CMK (cell line): ENCODE measurements at places on chromosomes 3 and 15.

DNA sequence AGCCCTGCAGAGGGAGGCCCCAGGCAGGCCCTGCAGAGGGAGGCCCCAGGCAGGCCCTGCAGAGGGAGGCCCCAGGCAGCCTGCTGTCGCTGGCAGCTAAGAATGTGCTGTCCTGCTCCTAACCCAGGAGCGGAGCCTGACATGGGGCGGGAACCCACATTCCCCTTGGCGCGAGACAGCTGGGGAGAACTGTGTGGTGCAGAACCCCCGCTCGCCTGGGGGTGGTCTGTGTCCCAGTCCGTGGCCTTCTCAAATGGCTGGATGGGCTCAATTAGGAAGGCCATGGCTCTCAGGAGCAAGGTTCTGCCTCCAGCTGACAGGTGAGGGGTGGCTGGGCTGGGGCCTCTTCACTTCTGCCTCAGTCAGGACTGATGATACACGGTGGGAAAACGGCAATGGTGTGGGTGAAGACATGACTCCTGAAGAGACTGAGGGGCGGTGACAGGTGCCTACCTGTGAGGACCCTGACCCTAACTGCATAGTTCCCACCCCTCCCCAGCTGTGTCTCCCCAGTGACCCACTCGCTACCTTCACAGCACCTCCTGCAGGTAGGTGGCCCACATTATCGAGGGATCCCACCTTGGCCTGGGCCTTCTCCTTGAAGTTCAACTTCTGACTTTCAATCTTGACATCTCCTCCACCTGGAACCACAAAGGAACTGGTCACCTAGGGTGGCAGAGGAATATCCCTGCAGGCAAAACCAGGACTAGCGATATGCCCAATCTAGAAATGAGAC is 52.0 kb downstream of the DHX30 start:
- DNase-seq = no peak

- DNase-seq = no peak
These were observed 44.3 kb downstream of the IL5RA start for GRCh38 chr3:3065876-3066275.

- no peak for DNase-seq
These were observed 33.1 kb downstream of the CRTAP start for GRCh38 chr3:33146791-33147445.

- DNase-seq = no peak
These were observed 4.7 kb downstream of the DLG1 start for GRCh38 chr3:197293605-197294237.

DNA sequence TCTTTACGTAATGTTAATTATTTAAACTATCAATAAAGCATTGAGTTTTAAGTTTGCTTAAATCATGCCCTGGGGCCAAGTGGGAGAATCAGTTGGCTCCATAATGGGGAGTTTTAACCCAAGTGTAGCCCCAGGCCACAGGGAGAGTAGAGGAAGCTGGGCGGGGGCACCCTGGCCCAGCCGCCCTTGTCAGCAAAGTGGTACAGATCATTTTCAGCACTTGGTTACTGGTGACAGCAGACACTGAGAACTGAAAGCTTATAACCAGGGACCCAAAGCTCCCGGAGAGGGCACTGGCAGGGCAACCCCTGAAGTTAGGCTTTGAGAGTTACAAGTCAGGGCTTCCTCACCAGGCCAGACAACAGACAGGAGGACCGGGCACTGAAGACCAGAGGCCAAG is 90.6 kb downstream of the SEMA5B start:
- no peak for DNase-seq

DNA sequence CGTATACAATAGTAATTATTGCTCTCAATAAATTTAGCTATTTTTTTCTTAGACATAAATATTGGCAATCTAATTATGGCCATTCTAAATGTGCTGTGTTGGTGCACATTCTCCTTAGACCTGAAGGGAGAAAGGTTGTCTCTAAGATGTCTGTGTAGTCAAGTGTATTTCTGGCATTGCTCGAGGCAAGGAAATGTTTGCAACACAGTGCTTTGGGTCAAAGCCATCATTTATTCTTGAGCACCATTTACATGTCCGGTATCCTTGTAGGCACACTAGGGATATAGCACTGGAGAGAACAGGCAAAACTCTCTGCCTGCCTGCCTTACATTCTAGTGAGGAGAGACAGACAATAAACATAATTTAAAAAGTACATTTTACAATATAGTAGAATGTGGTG is 2.6 kb upstream of the PHLDB2 start:
- DNase-seq = no peak

DNA sequence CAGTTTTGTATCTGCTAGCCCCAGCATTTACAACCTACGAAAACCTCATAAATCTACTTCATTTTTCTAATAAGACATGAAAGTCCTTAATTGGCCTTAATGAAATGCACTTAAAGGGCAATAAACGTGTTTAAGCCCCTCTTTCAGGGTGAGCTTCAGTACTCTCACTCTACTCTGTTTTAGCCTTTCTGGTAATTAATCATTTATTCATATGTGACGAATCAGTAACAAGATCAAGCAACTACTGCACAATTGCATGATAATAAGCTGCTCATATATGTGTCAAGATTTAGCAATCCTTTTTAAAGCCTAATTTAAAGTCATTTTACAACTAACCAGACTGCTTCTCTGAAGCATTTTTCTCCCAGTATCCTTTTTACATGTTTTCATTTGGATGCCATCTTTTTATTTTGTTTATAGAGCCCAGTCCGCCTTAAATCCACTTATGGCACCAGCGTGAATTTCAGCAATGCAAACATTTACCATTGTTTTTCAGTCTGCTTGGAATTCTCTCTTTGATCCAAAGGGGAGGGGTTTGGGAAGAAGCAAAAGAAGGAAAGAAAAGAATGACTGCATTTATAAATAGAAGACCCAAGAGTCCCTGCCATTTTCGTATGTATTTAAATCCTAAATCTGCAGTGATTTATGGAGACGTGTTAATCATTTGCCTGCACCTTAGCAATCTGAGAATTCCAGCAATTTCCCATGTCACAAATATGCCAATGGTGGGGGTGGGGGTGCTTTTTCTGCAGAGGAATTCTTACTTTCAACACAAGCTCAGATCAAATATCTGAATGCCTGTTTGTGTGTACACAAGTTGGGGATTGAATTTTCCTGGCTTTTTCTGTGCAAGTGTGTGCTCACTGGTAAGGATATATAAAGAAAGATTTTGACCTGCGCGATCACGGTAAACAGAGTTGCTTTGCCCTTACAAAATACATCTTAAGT is 230.8 kb upstream of the TBC1D5 start:
- DNase-seq = no peak

DNA sequence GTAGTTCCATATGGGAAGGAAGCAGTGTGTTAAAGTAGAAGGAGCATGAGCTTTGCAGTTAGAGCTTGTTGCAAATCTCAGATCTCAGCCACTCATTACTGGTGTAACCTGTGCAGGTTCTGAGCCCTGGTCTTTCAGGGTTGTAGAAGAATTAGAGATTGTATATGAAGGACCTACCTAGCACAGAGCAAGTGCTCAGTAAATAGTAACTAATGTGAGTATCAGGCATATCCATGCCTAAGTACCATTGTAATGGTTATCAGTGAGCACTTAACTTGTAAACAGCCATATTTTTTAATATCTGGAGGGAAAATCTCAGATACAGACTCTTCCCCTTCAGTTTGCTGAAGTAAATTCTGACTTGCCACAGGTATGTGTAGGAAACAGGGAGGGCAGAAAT is 59.3 kb downstream of the MAP6D1 start:
- DNase-seq = no peak
